ENCODE measurements at places on chromosomes 7 and 10. TPM values are rescaled to one million over a fixed set of nuclear protein-coding genes. Genes with fewer than 3 reads are reported as not detected.

GRCh38 chr10:13820119-13820963 is 233.6 kb downstream of the PRPF18 start:
- DNase-seq = no peak

GRCh38 chr7:40288827-40289226 is 154.0 kb downstream of the SUGCT start:
- DNase-seq = no peak

- DNase-seq = peak; percentile 79
Measured at GRCh38 chr10:107616031-107616430, 451.5 kb upstream of the SORCS1 start.

DNA sequence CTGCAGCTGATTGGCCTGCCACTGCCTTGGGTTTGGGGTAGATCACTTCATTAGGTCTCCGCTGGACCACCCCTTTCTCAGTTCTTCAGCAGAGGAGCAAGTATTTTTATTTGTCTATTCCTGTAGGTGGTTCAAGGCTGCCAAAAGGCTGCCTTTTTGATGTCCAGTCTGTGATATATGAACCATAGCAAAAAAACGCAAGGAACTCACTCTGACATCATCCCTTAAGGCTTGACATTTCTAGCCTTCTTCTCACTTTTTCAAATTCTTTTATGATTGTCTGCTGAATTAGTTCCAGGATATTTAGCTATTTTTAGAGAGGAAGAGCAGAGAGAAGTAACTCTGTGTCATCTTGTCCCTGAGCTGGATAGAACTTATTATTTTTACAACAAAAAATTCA is 269.2 kb downstream of the BAMBI start:
- no peak for DNase-seq

GRCh38 chr10:23630885-23631284 is 192.0 kb downstream of the OTUD1 start:
- DNase-seq = no peak

DNA sequence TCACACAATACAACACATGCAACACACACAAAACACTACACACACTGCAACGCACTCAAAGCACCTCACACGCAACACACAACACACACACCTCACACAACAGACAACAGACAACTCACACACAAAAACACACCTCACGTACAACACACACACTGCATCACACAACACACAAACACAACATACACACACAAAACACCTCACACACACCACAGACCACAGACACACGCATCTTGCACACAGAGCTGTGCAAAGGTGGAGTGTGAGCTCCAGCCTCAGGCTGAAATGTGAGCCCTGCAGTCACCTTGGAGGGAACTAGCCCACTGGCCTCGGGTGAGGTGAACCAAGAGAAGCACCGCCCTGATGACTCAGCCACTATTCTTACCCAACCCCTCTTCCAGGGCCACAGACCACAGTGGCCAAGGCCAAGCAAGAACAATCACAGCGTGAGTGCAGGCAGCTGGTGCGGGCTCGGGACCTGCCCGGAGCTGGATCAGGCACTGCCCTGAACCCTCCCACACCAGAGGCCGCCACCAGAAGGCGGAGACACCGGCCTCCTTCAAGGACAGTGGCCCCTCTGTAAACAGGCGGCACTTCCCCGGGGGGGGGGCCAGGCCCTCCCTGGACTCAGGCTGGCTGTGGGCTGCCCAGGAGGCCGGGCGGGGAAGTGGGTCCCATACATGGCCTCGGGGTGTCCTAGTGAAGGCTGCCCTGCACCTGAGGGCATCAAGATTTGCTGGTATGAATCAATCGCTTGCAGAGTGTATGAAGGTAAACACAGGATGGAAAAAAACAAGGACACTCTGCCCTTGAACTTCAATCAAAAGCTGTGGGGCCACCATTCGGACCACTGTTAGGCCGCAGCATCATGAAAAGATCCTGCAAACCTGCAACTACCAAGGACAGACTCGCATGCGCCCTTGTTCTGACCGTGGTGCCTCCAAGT is 106.7 kb downstream of the TNS3 start:
- peak; percentile 88 for DNase-seq

GRCh38 chr7:116269466-116269865 is 59.1 kb downstream of the TES start:
- no peak for DNase-seq

DNA sequence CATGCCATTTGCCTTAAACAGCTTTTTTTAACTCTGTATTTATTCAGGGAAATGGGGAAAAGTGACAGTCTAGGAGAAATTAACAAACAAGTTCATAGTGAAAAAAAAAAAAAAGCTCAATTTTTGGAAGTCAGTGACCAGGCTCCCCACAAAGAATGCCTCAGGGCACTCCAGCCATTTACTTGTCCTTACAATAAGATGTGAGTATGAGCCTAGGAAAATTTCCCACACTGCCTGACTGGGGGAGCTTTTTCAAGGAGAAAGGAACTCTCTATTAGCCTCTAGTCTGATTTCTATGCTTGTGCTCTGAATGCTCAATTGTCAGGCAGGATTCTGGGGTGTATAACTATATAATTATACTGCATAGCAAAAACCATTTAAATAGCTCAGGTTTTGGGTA is 74.9 kb upstream of the NRBF2 start:
- DNase-seq = no peak

GRCh38 chr10:86710987-86711512 is 42.7 kb downstream of the LDB3 start:
- peak; percentile 64 for DNase-seq

GRCh38 chr10:12448729-12449391 is 99.5 kb downstream of the CAMK1D start:
- DNase-seq = peak; percentile 85

GRCh38 chr7:40827222-40828085 is 692.6 kb downstream of the SUGCT start:
- DNase-seq = peak; percentile 57

GRCh38 chr10:122459561-122460273 is 1.6 kb upstream of the HTRA1 start:
- no peak for DNase-seq

DNA sequence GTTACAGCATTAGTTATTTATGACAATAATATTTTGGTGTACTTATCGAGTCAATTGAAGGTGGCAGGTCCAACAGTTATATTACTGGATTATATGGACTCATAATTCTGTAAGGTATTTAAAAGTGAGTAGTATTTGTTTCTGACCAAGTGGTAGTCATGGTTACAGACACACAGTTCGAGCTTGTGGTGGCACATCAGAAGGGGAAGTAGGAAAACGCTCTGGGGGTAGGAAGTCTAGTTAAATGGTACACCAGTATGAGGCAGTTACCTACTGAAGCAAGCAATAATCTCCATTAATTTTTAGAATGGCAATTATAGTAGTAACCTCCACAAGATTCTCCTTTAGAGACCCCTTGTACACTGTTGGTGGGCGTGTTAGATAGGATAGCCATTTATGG is 541.2 kb downstream of the ETV1 start:
- DNase-seq = no peak

DNA sequence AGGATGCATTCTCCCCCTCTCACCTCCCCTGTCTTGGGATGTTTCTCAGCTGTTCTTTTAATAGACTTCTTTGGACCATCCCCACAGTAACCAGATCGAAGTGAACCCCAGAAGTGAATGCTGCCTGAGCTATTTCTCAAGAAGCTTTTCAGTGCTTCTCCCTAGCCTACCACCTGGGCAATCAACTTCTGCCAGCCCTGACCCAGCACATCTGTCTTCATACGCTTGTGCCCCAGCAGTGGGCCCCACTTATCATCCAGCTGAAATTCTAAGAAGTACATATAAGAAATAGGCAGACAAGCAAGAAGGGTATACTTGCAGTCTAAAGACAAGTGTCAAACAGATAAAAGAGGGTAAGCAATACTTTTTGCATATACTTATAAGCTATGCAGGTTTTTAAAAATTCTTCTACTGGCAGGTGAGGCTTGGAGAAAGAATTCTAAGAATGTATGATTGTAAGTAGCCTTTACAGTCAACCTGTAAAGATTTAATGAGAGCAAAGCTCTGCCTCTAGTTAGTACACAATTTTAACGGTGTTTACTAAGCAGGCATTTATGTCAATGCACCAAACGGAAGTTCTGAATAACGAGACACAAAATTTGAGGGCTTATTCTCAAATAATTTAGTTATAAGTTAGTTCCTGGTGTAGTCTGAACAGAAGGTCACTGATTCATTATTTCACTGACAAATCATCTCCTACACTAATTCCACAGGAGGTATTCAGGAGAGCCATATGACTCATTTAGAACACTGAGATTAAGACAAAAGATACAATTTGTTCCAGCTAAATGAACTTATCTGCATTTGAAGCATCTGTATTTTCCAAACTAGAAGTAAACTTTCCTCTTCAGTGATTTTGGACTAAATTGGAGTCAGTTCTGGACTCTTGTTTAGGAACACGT is 83.3 kb downstream of the RNLS start:
- peak; percentile 85 for DNase-seq

- no peak for DNase-seq
Measured at GRCh38 chr10:80211786-80212185, 6.4 kb upstream of the ANXA11 start.

DNA sequence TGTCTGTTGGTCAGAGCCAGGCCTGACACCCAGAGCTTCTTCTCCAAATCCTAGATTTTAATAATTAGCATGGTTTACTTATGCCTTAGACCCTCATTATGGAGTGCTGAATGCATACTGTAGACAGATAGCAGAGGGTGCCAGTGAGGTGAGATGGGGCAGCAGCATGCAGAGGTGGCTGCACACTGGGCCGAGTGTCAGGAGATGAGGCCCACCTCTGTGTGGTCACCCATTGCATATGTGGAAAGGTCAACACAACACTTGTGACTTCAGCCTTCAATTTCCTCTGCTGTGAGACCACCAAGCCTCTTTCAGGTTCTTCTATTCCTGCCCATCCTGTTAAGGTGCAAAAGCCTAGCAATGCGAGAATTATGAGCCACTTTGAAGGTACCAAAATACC is 39.7 kb upstream of the NMT2 start:
- no peak for DNase-seq

DNA sequence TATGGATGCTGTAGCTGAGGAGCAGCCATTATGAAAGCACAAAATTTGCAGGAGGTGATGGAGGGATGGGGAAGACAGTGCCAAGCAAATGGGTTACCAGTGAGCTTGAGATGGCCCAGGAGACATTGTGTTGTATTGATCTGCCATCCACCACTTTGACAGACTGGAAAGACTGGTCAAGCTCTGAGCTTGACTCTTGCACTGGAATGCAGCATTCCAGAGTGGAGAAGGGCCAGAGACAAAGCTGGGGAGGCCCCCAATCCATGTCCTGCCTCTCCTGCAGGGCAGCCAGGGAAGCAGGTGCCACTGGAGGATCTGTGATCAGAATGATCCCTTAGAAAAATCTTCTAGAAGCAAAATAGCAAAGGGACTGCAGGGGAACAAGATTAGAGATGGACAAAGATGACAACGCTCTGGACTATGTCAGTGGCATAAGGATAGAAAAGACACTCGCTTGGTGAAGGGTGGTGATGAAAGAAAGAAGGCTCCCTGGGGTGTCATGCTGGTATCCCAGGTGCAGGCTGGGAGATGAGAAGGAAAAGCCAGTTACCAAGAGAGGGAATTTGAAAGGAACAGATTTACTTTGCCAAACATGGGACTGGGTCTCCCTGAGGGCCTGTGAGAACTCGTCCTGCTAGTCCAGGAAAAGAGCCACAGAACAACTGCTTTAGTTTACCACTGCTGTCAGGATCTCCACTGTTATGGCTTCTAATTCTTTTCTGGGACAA is 5.0 kb downstream of the GSDME start:
- DNase-seq = no peak

- no peak for DNase-seq
Measured at GRCh38 chr7:121369462-121369861, 26.6 kb downstream of the FAM3C start.

DNA sequence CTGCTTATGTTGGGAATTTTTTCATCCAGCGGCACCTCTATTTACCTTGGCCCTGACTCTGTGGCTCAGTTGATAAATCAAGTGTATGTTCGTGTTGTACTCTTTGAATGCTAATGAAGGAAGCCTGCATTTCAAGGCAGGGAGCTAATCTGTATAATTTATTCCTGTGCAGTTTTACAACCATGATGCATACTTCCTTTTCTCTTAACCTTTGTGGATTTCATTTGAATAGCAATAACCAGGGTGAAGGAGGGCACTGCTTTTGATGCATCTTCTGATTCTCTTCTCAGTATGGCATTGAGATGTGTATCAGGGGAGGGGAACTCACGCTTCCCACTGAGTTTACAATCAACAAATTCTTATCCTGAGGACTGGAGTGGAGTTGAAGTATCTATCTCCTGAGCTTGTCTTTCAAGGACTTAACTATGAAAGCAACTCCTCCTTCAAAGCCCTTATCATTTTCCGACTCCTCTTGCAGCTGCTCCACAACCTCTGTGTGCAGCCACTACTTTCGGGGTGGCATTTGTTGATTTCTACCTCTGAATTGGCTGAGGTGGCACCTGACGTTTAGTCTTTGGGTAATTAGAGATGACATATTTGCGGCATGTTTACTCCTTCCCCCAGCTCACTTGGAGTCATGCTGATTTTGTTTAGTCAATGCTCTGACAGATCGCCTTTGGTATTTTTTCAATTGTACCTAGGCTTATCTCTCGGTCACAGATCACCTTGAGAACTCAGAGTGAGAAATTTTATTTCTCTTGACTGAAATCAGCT is 275.2 kb downstream of the PHTF2 start:
- peak; percentile 8 for DNase-seq

DNA sequence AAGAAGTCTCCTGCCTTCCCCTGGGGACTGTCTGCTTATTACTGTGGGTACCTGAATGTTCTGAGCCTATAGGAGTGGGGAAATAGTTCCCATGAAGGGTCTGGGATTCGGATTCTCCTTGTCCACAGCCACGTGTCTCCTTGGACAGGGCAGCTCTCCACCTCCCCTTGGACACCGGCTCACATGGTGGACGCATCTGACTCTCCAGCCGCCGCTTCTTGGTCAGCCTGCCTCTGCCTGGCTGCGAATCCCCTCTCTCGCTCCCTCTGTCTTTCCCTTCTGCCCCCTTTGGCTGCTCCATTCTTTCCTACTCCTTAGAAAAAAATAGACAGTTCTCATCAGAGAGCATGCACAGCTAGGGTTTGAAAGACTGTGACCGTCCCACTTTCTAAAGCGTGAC is 46.9 kb downstream of the JAKMIP3 start:
- no peak for DNase-seq

Gene CUZD1
- total RNA-seq = 0.79 TPM

Gene MYL10
- not detected for total RNA-seq

Gene ADCYAP1R1
- total RNA-seq = not detected

Gene TEX36
- not detected for total RNA-seq

Gene CPXM2
- under 0.01 TPM for total RNA-seq

Gene UPF2
- total RNA-seq = 26.0 TPM

Gene GRID1
- total RNA-seq = under 0.01 TPM

Gene PTN
- total RNA-seq = 0.26 TPM

Gene EFCAB10
- 0.51 TPM for total RNA-seq

Gene RBM20
- not detected for total RNA-seq

Gene KLF14
- not detected for total RNA-seq

Gene CYP26C1
- under 0.01 TPM for total RNA-seq
